ENCODE measurements at places on chromosomes 13 and 19. TPM values are rescaled to one million over a fixed set of nuclear protein-coding genes. Genes with fewer than 3 reads are reported as not detected.

- peaks cover 13% of the 10 kb centered on the region for H3K36me3 ChIP-seq
- no peaks in the 10 kb centered on the region for H3K4me1 ChIP-seq
- peak; percentile 68 for DNase-seq
- H3K27me3 ChIP-seq, result no peaks in the 10 kb centered on the region
Observed at GRCh38 chr13:41458761-41459431, 1.5 kb downstream of the RGCC start.

DNA sequence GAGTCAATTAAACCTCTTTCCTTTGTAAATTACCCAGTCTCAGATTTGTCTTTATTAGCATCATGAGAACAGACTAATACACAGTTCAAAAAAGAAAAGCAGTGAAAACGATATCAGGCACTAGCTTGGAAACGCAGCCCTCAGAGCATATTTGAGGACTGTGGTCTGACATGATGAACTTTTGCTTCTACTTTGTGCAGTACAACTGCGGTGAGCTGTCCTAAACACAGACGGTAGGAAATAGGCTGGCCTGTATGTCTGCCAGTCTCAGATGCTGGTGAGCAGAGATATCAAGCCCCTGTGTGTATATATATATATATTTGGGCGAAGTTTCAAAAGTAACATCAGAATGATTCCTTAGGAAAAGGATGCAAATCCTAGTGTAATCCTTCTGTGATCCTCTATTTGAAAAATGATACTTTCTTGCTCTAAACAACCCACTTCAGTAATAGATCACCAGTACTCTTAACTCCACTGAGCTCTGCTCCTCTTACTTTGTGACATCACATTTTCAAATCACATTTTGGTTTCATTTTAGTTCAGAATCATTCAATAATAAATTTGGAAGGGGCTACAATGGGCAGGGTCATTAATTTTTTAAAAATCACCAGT lies 74.4 kb downstream of the TNFRSF19 start:
- H3K36me3 ChIP-seq, result no peaks in the 10 kb centered on the region
- H3K27me3 ChIP-seq, result no peaks in the 10 kb centered on the region
- H3K4me3 ChIP-seq, result no peak overlapping the region
- no peak for DNase-seq
- no peak overlapping the region for H3K27ac ChIP-seq
- H3K4me1 ChIP-seq, result peaks cover 37% of the 10 kb centered on the region

DNA sequence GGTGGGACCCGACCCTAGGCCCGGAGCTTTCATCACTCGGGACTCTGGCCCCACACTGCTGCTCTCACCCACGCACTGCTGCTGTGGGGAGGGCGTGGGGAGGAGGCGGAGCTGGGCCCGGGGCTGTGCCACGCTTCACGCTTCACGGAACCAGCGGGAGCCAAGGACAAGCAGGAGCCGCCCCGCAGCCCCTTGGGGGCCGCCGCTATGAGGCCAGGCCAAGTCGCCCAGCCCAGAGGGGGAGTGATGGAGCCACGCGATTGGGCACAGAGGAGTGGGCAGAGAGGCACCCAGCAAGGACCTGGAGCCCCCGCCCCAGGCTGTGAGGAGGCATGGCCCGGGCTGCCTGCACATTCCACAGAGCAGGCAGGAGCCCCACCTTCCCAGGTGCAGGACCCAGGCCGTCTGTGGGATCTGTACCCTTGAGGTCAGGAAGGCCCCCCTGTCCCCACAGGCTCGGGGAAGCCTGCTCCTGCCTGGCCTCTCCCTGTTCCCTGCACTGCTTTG lies 10.2 kb upstream of the SUPT20H start:
- H3K4me1 ChIP-seq, result no peaks in the 10 kb centered on the region
- no peaks in the 10 kb centered on the region for H3K27me3 ChIP-seq
- H3K27ac ChIP-seq, result no peak overlapping the region
- no peaks in the 10 kb centered on the region for H3K36me3 ChIP-seq
- no peak for DNase-seq
- H3K4me3 ChIP-seq, result no peak overlapping the region

GRCh38 chr13:77558016-77558415 lies 22.5 kb downstream of the SCEL start:
- H3K27ac ChIP-seq, result no peak overlapping the region
- no peak for DNase-seq
- no peaks in the 10 kb centered on the region for H3K36me3 ChIP-seq
- H3K4me3 ChIP-seq, result no peak overlapping the region
- H3K27me3 ChIP-seq, result no peaks in the 10 kb centered on the region
- H3K4me1 ChIP-seq, result no peaks in the 10 kb centered on the region

DNA sequence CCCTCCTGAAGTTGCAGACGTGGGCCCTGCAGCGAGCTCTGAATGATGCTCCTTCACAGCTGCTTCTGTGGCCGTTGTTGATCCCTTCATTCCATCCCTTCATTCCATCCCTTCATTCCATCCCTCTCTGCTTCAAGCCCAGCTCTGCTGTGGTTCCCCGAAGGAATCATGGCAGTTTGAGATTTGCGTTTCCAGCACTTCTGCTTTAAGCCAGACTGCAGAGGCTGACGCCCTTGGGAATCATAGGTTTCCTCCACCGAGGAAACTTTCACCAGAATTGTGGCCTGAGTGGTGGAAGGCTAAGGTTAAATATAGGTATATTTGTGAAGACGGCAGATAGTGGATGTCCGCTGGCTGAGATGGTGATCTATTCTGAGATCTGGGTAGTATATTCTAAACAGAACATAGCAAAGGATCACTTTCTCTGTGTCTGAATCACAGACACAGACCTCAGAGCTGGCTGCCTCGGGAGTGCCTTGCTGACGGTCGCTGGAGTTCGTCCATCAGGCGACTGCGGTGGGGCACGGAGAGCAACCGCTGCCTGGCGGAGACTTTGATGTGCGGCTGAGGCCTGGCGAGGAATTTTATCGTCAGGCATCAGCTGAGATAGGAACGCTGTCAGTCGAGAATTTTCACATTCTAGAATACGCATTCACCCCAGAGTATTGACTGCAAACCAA lies 42.8 kb upstream of the DCUN1D2 start:
- no peak overlapping the region for H3K4me3 ChIP-seq
- H3K4me1 ChIP-seq, result peaks cover 6% of the 10 kb centered on the region
- H3K27ac ChIP-seq, result no peak overlapping the region
- no peaks in the 10 kb centered on the region for H3K27me3 ChIP-seq
- DNase-seq, result peak; percentile 45
- H3K36me3 ChIP-seq, result peaks cover 9% of the 10 kb centered on the region

DNA sequence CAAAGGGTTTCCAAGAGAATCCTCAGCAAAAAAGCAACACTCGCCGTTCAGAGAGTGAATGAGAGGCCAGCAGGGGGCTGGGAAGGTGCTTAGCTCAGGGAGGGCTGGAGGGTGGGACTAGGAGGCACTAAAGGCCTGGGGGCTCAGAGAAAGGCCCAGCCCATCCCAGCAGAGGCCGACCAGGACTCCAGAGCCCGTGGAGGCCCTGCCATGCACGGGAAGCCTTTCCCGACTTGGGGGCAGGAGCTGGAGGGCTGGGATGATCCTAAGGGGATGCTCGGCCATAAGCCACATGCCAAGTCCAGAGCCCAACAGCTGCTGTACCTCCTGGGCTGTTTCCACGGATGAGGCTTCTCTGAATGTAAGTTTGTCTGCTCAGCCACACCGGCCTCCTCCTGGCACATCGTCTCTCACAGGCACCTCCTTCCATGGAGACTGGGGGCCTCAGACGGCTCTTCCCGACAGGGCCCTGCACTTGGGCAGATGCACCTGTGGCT lies 19.5 kb downstream of the RASA3 start:
- no peak for DNase-seq
- H3K4me1 ChIP-seq, result peaks cover 29% of the 10 kb centered on the region
- H3K27me3 ChIP-seq, result no peaks in the 10 kb centered on the region
- no peak overlapping the region for H3K4me3 ChIP-seq

- no peak overlapping the region for H3K27ac ChIP-seq
- no peaks in the 10 kb centered on the region for H3K4me1 ChIP-seq
- no peak overlapping the region for H3K4me3 ChIP-seq
- peak; percentile 1 for DNase-seq
- H3K36me3 ChIP-seq, result no peaks in the 10 kb centered on the region
Observed at GRCh38 chr19:29090783-29091526, 122.0 kb downstream of the UQCRFS1 start.

DNA sequence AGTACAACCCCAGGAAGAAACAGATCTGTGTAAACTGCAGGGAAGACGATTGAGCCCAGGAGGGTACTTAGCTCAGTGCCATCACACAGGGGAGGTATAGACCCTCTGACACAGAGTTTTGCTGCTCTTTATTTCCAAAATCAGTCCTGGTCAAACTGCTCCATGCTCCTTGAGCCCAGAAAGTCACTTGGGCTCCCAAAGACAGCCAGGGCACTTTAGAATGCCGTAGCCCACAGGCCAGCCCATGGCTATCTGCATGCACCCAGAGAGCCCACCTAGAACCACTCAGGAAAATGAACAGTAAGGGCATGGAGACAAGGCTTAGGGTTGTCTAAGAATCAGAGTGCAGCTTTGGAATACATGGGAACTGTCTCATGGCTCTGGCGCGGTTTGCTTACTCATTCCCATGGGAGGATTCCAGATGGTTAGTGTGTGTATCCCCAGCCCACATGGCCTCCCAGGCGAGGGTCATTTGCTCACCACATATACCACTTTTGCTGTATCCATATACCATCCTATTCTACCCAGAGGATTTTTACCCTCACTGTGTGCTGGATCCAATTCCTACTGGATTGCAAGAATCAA lies 14.7 kb upstream of the PDCD5 start:
- H3K4me1 ChIP-seq, result no peaks in the 10 kb centered on the region
- H3K27ac ChIP-seq, result no peak overlapping the region
- no peaks in the 10 kb centered on the region for H3K27me3 ChIP-seq
- H3K36me3 ChIP-seq, result no peaks in the 10 kb centered on the region
- DNase-seq, result no peak

GRCh38 chr19:32936065-32936464 lies 35.7 kb downstream of the CEP89 start:
- DNase-seq, result no peak
- H3K4me1 ChIP-seq, result no peaks in the 10 kb centered on the region
- peaks cover 25% of the 10 kb centered on the region for H3K36me3 ChIP-seq
- no peak overlapping the region for H3K27ac ChIP-seq
- no peaks in the 10 kb centered on the region for H3K27me3 ChIP-seq
- no peak overlapping the region for H3K4me3 ChIP-seq

DNA sequence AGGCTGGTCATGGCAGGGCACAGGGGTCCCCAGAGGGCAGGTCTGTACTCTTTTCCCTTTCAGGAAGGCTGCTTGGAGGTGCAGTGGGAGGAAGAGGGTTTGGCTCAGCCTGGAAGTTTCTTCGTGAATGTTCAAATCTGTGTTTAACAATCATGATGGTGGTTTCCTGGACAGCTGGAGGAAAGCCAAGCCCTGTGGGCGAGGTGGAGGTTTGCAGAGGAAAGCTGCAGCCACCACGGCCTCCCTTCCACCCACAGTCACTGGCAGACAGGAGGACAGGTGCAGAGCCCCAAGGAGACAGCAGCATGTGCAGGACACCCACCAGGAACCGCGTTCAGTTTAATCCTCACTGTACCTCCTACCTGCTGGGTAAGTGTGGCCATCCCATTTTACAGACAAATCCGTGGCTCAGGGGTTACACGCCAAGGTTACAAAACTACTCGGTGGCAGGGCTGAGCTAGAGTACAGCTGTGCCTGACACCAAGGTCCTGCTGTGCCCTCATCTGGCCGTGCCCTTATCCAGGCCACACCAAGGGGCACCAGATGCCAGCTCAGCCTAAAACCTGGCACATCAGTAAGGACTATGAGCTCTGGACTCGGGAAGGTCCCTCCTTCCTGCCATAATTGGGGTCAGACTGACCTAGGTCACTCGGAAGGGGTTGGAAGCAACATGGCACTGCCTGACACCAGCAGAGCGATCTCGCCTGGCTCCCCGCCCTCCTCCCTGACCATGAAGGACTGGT lies 34.1 kb downstream of the SUGP2 start:
- no peaks in the 10 kb centered on the region for H3K4me1 ChIP-seq
- DNase-seq, result no peak
- no peak overlapping the region for H3K4me3 ChIP-seq
- no peak overlapping the region for H3K27ac ChIP-seq
- H3K36me3 ChIP-seq, result peaks cover 39% of the 10 kb centered on the region

GRCh38 chr19:34649886-34650543 lies 26.9 kb downstream of the SCGB2B2 start:
- H3K4me1 ChIP-seq, result no peaks in the 10 kb centered on the region
- no peaks in the 10 kb centered on the region for H3K36me3 ChIP-seq
- DNase-seq, result no peak
- no peaks in the 10 kb centered on the region for H3K27me3 ChIP-seq
- H3K27ac ChIP-seq, result no peak overlapping the region

- no peak for DNase-seq
- H3K4me1 ChIP-seq, result no peaks in the 10 kb centered on the region
Observed at GRCh38 chr19:28915737-28916460, 297.1 kb downstream of the UQCRFS1 start.

DNA sequence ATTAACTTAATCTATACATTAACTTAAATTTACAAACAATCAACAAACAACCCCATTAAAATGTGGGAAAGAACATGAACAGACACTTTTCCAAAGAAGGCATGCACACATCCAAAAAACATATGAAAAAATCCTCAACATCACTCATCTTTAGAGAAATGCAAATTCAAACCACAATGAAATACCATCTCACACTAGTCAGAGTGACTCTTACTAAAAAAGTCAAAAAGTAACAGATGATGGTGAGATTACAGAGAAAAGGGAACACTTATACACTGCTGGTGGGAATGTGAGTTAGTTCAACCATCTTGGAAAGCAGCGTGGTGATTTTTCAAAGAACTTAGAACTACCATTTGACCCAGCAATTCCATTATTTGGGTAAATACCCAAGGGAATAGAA lies 759.2 kb upstream of the SLITRK1 start:
- H3K4me3 ChIP-seq, result no peak overlapping the region
- H3K4me1 ChIP-seq, result peaks cover 6% of the 10 kb centered on the region
- H3K36me3 ChIP-seq, result no peaks in the 10 kb centered on the region
- no peak for DNase-seq
- H3K27me3 ChIP-seq, result no peaks in the 10 kb centered on the region

GRCh38 chr13:97307882-97308624 lies 85.9 kb downstream of the MBNL2 start:
- H3K4me3 ChIP-seq, result no peak overlapping the region
- DNase-seq, result peak; percentile 68
- peak overlapping the region; percentile 76 for H3K27ac ChIP-seq
- H3K27me3 ChIP-seq, result no peaks in the 10 kb centered on the region
- peaks cover 6% of the 10 kb centered on the region for H3K4me1 ChIP-seq
- H3K36me3 ChIP-seq, result peaks cover 2% of the 10 kb centered on the region

- no peak for DNase-seq
- peaks cover 4% of the 10 kb centered on the region for H3K4me1 ChIP-seq
- H3K27ac ChIP-seq, result no peak overlapping the region
- H3K27me3 ChIP-seq, result no peaks in the 10 kb centered on the region
Observed at GRCh38 chr19:2481466-2481865, 5.5 kb downstream of the GADD45B start.

The MYPOP gene
- 2.9 TPM for total RNA-seq

The TYROBP gene
- total RNA-seq, result 17.0 TPM

The RASAL3 gene
- total RNA-seq, result 13.3 TPM

The SYT5 gene
- 0.40 TPM for total RNA-seq

The CLEC4G gene
- total RNA-seq, result not detected

The TBXA2R gene
- 2.8 TPM for total RNA-seq

The PNMA8C gene
- 0.77 TPM for total RNA-seq

The FGF22 gene
- 0.46 TPM for total RNA-seq

The C5AR2 gene
- total RNA-seq, result 2.7 TPM
